ENCODE measurements at places on chromosomes 11 and 22.
A peak's percentile ranks its signal among the peaks of the same experiment; 100 is the strongest.

GRCh38 chr11:101323997-101324396 lies 194.4 kb upstream of the PGR start:
- DNase-seq, result no peak

DNA sequence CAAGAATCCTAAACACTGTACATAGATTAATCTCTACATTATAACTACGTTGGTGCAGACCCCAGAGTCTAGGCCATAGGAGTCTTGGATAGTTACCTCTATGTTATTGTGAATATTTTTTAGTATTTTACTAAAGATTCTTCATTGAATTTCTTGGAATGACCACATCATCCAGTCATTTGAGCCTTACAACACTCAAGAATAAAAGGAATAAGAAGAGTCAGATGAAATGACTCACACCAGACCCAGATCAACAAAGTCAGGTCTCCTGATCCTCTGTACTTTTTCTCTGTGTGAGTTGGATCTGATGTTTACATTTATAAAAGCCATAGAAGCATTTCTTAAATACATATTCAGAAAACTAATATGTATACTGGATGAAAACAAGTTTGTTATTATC lies 179.2 kb upstream of the ARHGAP20 start:
- no peak for DNase-seq

- DNase-seq, result no peak
Measured at GRCh38 chr22:36211237-36211861, 9.7 kb upstream of the APOL4 start.

DNA sequence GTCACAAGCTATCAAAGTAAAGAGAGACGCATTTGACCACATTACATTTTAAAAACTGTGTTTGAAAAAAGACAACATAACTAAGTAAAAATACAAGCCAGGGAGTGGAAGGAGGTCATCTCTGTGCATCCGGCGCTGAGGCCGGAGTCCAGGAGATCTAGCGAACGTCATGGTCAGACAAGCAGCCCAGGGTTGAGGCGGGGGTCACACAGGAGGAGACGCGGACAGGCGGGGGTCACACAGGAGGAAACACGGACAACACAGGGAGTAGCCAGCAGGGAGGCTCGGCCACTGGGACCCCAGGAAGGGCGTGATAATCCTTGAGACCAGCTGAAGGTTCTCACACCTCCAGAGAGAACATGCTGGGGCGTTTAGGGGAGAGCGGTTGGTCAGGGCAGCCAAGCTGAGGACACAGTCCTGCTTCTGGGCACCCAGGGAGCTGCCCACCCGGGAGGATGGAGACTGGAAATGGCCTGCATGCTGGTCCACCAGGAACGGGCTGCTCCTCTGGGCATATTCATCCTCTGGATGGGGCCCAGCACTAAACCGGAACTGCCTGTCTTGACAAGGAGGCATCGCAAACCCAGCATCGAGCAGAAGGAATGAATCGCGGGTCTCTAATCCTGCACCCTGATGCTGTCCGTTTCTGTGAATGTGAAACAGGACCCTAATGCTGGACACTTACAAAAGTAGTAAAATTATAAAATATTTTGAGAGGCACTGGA lies 40.9 kb upstream of the MUC5AC start:
- no peak for DNase-seq

- DNase-seq, result peak; percentile 37
Measured at GRCh38 chr11:104164028-104164520, at the start of gene PDGFD. Gene PDGFD (minus strand): TSS chr11:104164147.

DNA sequence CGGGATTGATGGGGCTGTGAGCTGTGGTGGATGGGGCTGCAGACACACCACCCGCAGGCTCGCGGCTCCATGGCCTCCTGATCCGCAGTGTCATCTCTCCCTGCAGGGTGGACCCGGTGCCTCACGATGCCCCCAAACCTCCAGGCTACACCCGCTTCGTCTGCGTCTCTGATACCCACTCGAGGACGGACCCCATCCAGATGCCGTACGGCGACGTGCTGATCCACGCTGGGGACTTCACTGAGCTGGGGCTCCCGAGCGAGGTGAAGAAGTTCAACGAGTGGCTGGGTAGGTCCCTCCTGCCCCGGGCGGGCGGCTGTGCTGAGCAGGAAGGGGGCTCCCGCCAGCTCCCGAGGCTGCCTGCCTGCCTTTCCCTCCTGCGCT lies 23.1 kb downstream of the MPPED1 start:
- DNase-seq, result no peak

- DNase-seq, result no peak
Measured at GRCh38 chr22:23536821-23537345, 43.2 kb downstream of the IGLL1 start.

- no peak for DNase-seq
Measured at GRCh38 chr11:115941481-115941993, 437.3 kb upstream of the CADM1 start.

DNA sequence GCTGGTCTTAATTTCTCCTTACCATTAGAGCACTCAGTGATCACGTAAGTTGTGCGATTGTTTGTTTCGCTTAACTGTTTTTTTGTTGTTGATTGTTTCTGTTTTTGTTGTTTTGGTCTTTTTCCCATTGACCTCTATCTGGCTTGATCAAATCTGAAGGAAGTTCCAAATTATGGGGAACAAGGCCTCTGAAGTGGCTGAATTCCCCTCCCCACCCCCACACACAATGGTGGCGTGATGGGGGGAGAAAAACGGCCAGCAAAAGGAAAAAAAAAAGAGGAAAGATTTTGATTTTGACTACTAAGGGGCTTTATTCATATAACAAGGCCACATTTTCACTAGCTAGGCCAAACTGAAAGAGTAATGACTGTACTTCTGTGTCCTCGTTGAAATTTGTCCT lies 53.6 kb downstream of the OSBPL5 start:
- no peak for DNase-seq

GRCh38 chr11:104011044-104011443 lies 25.4 kb upstream of the DDI1 start:
- no peak for DNase-seq

GRCh38 chr22:33919391-33920196 lies 682 bp downstream of the LARGE1 start:
- no peak for DNase-seq

DNA sequence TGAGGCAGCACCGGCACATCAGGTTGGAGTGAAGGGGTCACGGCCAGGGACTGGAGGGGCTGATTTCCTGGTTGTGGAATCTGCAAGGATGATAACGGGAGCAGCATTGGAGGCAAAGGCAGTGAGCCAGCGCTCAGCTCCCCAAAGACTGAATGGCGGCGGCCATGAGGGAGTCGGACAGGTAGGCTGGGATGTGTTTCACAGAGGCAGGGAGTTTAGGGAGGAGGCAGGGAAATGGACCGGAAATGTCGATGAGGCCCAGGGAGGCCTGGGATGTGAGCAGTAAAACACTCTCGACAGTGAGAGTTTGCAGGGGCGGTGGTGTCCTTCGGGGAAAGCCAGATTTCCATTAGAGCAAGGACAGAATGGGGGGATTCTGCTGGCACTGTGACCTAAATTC lies 64.2 kb upstream of the EIF3D start:
- DNase-seq, result no peak

GRCh38 chr11:36427876-36428275 lies 82.2 kb downstream of the TRAF6 start:
- no peak for DNase-seq

DNA sequence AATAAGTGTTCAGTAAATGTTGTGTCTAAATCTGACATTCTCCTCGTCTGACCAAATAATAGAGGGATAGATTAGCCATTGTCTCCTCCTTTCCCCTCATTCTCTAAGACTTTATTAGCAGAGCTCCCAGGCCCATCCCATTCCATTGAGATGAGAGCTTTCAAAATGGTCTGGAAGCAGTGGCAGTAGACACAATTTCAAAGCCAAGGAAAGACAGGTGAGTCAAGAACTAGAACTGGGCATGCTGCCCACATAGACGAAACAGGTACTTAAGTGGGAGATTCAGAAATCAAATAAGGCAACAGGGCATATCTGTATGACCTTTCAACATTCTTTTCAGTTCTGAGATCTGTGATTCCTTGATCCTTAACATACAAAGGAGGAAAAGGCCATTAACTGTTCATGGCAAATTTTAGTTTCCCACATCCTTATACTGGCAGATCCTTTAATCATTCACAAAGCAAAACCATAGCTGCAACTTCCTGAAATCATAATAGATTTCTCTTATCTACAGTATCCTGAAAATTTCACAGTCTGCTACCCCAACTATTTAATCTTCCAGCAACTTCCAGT lies 96.6 kb upstream of the KCNA4 start:
- DNase-seq, result no peak

- DNase-seq, result peak; percentile 46
Measured at GRCh38 chr22:21865041-21865440, 2.4 kb downstream of the MAPK1 start.

DNA sequence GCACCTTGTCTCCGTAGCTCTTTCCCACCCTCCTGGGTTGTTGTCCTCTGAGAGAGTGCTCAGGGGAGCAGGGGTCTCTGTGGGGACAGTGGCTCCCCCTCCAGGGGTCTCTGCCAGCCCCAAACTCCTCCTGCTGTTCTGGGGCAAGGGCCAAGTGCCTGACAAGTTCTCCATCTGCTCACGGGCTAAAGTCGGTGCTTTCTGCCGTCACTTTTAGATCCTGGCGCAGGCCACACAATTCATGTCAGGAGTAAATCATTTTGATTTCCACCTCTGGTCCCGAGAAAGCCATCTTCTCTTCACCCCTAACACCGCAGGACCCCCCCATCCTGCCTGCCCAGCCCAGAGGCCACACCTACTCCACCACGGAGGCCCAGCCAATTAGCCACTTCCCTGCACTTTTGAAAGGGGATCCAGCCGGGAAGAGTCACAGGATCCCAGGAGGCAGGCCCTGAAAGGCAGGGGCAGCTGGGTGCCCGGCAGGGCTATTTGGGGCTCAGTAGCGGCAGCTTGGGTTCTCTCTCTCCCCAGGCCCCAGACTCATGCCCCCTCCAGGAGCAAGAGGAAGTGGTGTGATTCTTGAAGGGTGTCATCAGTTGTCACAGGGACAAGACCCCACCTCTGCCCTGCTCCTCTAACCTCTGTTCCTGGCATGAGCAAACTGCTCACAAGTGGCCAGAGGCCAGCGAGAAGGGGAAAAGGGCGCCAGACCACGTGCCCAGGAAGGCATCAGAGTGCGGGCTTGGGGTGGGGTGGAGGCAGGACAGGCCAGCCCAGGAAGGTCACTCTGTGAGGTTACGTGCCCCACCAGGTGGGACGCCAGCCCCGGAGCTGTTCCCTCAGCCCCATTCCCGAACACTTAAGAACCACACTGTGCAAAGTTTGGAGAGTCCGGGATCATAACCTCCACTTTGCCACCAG lies 1.3 kb downstream of the MACROD1 start:
- no peak for DNase-seq

- peak; percentile 56 for DNase-seq
Measured at GRCh38 chr11:28110108-28110820, 2.1 kb downstream of the METTL15 start.

- DNase-seq, result no peak
Measured at GRCh38 chr11:29809121-29809520, 207.7 kb downstream of the KCNA4 start.

GRCh38 chr22:30309951-30310741 lies 16.6 kb downstream of the TBC1D10A start:
- DNase-seq, result no peak

DNA sequence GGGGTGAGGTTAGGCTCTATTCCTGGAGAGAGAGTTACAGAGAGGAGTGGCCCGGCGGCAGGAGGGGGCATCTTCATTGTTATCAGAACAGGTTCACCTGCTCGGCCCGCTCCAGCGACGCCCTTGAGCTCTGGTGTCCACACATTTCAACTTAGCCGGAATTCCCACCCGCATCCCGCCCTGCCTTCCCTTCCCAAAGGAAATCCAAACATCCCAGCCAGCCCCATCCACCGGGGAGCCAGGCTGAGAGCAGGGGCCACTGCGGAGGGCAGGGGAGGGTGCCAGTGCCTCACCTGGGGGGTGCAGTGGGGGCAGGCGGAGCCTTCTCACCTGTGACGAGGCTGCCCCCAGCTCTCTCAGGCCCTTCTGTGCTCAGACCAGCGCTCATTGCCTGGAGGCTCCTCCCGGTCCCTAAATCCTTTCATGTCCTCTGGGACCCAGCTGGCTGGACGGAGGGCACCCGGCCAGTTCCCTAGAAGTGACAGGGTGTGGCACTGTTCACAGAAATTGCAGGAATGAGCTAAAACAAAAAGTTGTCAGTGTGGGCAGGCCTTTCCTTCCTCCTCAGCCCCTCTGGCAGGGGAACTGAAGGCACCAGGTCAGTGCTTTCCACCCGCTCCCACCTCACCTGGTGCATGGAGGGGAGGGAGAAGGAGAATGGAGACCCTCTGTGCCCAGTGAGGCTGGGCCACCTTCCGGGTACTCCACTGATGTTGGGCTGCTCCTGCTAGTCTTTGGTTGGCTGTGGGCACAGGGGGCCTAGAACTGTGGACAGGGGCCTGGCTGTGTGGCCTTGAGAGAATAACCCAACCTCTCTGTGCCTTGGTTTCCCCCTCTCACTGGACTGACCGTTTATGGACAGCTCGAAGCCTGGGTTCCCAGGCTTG lies 2.2 kb upstream of the MRGPRG start:
- DNase-seq, result no peak

DNA sequence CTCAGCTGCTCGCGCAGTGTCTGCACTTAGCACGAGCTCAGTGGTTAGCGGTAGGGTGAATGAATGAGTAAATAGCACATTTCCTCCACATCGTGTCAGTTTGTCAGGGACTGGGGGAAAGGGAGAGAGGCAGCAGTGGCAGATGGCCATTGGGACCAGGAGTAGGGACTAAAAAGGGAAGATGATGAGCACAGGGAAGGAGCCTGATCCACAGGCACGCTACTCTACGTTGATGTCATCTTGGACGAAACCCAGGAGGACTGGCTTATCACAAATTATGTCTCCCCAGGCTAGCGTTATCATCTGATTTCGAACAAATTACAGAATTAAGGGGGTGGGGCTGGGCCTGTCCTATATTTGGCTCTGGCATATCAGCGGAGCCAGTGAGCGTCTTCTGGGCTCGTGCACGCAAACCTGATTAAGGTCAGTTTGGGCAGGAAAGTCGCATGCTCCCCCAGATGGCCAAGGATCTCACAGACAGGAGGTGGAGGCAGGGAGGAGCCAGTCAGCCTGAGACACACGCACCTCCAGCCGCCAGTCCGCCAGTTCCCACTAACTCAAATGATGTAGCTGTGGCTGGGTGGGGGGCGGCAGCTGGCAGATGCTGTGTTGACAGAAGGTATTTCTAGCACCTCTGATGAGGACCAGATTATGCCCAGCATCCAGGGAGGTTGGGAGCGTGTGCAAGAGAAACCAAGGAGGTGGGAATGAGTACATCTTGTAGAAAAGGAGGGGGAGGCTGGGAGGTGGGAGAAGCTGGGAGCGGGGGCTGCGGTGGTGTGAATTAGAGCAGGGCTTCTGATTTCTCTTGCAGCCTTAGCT lies 97.4 kb upstream of the PRDM11 start:
- DNase-seq, result no peak

GRCh38 chr11:93251922-93252321 lies 54.1 kb upstream of the SLC36A4 start:
- DNase-seq, result no peak

- no peak for DNase-seq
Measured at GRCh38 chr22:48234011-48234410, 1471.6 kb downstream of the TBC1D22A start.

GRCh38 chr11:44143987-44144909 lies 48.8 kb downstream of the EXT2 start:
- DNase-seq, result no peak

GRCh38 chr22:34344702-34345101 lies 424.4 kb upstream of the LARGE1 start:
- no peak for DNase-seq

- no peak for DNase-seq
Measured at GRCh38 chr11:111532365-111532709, 8.2 kb upstream of the LAYN start.

GRCh38 chr22:24326266-24326665 lies 55.6 kb downstream of the SPECC1L start:
- DNase-seq, result no peak

- no peak for DNase-seq
Measured at GRCh38 chr11:99814021-99814420, 793.3 kb downstream of the CNTN5 start.

- DNase-seq, result peak; percentile 83
Measured at GRCh38 chr11:10490398-10491241, 35.6 kb downstream of the AMPD3 start.
